ENCODE measurements at places on chromosomes 7 and 10.

GRCh38 chr10:8069108-8069507, 14.6 kb downstream of the GATA3 start:
- DNase-seq: no peak

DNA sequence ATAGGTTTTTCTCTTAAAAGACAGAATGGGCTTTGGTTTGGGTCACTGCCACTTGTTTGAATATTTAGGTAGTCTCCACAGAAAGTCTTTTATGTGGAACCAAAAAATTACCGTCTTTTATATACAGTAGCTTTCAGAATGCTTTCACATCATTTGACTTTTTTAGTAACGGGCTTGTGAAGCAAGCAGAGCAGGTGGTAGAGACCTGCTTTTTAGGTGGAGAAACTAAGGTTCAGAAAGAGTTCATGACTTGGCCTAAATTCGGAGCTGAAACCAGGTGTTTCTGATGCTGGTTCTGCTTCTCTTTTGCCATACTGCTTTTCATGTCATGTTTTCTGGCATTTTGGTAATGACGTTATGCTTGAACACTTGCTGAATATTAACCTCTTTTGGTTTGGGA, 36.3 kb downstream of the GARS1 start:
- DNase-seq: no peak

DNA sequence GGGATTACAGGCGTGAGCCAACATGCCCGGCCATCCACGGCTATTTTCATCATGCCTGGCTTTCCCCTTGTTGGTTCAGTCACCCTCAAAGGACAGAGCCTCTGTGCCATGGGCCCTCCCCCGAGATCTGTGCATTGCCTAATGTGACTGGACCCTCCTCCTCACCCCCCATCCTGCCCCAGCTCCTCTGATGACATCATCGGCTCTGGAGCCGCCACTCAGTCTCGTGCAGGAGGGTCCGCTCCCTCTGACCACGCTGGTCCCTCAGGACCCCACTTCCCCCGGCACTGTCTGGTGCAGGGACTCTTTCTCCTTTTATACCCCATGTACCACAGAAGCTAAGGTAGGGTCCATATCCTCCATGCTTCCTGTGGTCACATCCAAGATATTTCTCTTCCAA, 33.2 kb upstream of the BAIAP2L1 start:
- DNase-seq: no peak

- no peak for DNase-seq
These were observed 133.0 kb downstream of the CYP26A1 start for GRCh38 chr10:93206652-93207051.

DNA sequence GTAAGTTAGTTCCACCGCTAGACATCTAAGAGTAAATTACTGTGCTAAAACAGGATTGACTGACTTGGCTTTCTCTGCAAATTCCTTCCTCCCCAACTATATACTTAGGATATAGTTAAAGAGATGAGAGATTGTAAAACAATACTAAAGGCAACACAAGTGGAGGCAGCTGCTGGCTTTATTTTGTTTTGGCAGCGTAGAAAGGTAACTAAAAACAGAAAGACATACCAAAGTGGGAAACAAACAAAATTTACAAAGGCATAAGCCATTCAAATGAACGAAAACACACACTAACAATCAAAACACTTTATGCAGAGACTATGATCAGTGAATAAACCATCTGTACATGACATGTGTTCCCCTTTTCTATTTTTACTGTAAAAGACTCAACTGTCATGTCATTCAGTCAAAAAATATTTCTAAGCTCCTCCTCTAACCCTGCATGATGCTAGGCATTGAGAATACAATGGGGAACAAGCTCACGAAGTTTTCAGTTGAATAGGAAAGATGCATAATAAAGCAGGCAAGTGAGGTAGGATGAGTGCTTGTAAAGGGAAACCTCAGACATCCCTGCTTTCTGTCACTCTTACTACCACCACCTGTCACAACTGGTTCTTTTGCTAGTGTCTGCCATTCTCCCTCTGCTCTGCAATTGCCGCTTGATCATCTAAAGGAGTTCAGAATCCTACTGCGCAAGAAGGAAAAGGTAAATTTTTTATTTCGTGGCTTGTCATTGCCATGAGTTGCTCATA, 64.2 kb upstream of the COL1A2 start:
- DNase-seq: no peak

- no peak for DNase-seq
These were observed 42.0 kb downstream of the GALNT17 start for GRCh38 chr7:71173955-71174354.

- DNase-seq: no peak
These were observed 221.8 kb upstream of the KLF6 start for GRCh38 chr10:4006858-4007257.

GRCh38 chr10:24968349-24968748, 15.9 kb upstream of the PRTFDC1 start:
- DNase-seq: no peak

GRCh38 chr10:72026278-72027111, 61.9 kb downstream of the SPOCK2 start:
- no peak for DNase-seq

DNA sequence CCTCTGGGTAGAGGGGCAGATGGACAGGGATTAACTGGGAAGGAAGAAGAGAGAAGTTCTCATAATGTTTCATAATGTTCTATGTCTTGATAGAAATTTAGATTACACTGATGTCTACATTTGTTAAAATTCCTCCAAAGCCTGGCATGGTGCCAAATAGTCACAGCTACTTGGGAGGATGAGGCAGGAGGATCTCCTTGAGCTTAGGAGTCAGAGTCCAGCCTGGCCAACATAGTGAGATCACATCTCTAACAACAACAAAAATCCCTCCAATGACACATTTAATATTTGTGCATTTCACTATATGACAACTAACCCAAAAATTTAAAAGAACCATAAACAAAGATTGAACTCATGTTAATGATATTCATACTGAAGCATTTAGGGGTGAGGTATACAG, 33.0 kb upstream of the PPP1R3C start:
- DNase-seq: no peak

GRCh38 chr10:16314259-16314658, 122.6 kb upstream of the PTER start:
- no peak for DNase-seq

DNA sequence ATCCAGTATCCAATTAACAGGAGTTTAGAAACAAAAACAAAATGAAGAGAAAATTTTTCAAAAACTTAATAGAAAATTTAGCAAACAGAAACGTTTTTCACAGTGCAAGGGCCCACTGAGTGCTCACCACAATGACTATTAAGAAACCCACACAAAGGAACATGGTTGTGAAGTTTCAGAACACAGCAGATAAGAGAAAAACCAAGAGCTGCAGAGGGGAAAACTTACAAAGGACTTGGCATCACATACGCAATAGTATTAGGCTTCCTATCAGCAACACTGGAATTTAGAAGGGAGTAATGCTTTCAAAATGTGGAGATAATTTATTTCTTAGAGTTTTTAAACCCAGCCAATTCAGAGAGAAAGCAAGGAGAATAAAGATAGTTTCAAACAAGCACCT, 1.7 kb upstream of the C7orf25 start:
- no peak for DNase-seq

DNA sequence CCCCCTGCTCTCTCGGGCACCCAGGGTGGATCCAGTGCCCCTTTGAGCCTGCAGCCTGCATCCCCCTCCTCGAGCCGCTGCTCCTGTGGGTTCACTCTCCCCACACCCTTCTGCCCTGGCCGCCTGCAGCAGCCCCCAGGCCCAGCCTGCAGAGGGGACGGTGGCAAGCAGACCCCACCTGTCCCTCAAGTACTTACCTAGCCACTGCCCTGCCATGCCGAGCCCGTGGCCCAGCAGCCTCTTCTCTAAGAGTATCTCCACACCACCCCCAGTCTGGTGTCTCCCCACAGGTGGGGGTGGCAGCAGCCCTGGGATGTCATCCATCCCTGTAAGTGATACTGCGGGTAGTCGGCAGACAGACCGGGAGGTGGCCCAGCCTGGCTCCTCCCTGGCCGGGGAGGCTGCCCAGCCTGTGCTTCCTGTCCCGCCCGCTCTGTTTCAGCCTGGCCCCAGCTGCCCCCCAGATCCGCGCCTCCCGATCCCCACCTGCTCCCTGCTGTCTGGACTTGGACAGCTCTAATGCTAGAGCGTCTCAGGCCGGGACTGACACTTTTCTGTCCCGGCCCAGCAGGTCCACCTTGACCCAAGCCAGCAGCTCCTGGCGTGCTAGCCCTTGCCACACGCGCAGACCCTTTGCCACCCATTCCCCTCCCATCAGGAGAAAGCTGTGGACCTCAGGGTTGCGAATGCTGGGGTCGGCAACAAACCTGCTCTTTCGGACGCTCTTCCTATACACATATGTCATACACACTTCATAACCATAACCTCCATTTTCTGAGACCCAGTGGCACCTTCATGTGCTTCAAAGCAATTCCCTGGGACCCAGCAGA, 25.0 kb downstream of the YKT6 start:
- DNase-seq: no peak

GRCh38 chr7:41870461-41871138, 167.7 kb upstream of the INHBA start:
- DNase-seq: no peak

- no peak for DNase-seq
These were observed 71.5 kb downstream of the GPR85 start for GRCh38 chr7:113015034-113015645.

All from stimulated activated CD8-positive, alpha-beta memory T cell treated with anti-CD3 and anti-CD28 coated beads, Interleukin-15, amount 100 ng/mL, for 24 hours (primary cell).